ENCODE measurements at places on chromosomes 5 and 9.

DNA sequence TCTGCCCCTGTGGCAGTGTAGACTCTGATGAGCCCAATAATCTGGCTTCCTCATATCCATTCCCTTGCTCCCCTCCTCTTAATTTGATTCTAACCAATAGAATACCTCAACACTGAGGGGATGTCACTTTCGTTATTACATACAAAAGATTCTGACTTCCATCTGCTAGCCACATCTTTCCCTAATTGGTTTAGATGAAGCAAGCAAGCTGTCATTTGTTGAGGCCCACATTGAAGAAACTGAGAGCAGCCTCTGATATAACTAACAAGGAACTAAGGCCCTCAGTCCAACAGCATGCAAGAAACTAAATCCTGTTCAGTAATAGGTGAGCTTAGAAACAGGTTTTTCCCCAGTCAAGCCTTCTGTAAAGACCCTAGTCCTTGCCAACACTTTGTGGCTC is 5.8 kb downstream of the ADAMTS6 start:
- DNase-seq, result no peak

DNA sequence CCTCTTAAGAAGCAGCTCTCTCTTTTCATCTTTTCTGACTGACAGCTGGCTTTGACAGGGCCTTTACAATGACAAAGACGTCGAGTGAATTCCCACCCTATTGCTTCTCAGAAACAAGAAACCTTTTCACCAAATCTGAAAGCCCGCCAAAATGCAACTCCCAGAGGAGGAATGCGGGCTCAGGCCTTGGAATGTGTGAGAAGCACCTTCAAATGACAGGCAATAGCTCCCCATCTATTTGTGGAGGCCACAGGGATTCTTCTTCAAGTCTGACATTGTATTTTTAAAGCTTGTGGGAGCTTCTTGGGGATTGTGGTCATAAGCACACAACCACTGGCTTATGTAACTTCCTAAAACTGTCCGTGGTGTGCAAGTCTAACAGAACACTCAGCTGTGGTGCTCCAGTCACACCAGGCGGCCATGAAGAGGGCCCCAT is 72.7 kb downstream of the DPYSL3 start:
- no peak for DNase-seq

- no peak for DNase-seq
Observed at GRCh38 chr9:114864471-114864870, 58.6 kb upstream of the TNFSF15 start.

DNA sequence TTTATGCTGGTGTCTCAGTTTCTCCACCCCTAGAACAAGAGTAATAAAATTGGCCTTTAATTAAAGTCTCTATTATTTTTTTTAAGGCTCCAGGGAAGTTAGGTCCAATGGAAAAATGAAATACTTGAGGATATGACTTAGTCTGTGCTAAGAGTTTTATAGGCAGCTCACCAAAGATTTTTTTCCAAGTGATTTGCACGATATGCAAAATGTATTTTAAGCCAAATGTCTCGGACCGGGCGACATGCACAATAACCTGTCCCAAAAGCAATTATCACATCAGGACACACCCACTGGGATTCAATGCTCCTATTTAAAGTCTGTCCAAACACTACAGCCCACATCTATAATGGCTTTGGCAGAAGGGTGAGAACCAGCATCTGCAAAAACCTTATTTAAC is 136.1 kb upstream of the ANKH start:
- no peak for DNase-seq

- DNase-seq, result no peak
Observed at GRCh38 chr9:133789778-133790177, 51.6 kb upstream of the SARDH start.

DNA sequence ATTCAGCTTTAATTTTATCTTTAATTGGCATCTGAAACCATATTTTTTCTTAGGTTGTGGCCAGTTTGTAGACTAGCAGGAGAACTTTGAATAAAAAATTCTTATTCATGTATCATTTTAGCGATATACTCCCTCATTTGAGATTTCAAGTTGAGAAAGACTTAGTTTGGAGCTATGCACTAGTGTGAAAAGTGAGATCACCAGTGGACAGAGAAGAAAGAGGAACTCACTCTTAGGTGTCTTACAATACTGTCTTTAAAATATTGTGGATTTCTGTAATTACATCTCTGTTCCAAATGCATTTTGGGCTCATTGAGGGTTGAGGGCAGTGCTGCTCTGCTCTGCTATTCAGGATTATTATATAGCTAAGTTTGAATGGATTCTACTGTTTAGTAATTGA is 54.7 kb downstream of the NAA35 start:
- DNase-seq, result no peak

GRCh38 chr5:110371011-110371724 is 355.3 kb downstream of the TMEM232 start:
- DNase-seq, result no peak

DNA sequence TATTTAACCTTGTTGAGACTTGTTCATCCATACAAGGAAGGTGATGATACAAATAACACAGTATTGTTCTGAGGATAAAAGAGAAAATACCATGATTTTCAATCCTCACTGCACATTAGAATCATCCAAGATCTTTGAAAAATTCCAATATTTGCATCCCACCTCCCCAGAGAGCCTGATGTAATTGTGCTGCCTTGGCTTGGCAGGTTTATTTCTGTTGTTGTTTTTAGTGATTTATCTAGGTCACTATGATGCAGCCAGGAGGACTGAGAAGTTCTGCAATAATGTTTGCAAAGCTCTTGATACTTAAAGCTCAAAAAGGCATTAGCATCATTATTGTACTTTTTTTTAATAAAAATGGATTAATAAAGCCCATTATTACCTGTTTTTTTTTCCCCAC is 67.0 kb upstream of the NMUR2 start:
- DNase-seq, result no peak

DNA sequence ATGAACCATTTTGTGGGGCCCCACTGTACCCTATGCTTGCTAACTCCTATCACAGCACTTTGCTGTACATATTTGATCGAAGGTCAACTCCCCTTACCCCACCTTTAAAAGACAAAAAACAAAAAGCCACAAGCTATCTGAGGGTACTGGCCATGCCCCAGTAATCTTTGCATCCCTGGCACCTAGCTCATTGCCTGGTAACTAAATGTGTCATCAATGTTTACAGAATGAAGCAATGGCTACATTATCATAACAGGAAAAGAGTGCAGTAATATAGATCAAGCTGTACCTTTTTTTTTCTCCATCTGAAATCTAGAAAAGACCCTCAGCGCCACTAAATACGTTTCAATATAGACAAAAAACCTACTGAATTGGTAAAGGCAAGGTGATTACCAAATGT is 188.0 kb downstream of the ELAVL2 start:
- DNase-seq, result no peak

- DNase-seq, result no peak
Observed at GRCh38 chr5:14757850-14758249, 93.3 kb downstream of the OTULIN start.

Data from activated CD4-positive, CD25-positive, alpha-beta regulatory T cell (primary cell).